ENCODE measurements at places on chromosomes 12 and 14.

- DNase-seq = no peak
These were observed 1087.4 kb upstream of the FLRT2 start for GRCh38 chr14:84442521-84442920.

- no peak for DNase-seq
These were observed 38.6 kb downstream of the NOC4L start for GRCh38 chr12:132182711-132183365.

GRCh38 chr12:108129017-108129812, at the start of gene WSCD2:
TSS of gene WSCD2 (plus strand) at chr12:108129288. CDS start at chr12:108195833, 66,545 bp downstream.
- DNase-seq = no peak

DNA sequence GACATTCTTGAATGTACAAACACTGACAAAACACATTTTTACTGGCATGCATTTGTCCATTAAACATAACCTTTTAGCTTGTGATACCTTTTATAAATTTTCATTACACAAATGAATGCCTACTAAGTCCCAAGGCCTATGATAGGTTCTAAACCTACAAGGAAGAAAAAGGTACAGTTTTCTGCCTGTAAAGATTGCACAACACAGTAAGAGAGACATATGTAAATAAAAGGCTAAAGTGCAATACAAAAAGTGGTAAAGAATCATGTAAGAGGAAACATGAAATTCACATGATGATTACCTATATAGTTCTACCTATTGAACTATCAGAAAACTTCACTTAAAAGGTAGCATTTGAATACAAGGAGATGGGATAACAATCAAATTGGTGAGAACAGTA, 14.6 kb upstream of the ARID4A start:
- no peak for DNase-seq

DNA sequence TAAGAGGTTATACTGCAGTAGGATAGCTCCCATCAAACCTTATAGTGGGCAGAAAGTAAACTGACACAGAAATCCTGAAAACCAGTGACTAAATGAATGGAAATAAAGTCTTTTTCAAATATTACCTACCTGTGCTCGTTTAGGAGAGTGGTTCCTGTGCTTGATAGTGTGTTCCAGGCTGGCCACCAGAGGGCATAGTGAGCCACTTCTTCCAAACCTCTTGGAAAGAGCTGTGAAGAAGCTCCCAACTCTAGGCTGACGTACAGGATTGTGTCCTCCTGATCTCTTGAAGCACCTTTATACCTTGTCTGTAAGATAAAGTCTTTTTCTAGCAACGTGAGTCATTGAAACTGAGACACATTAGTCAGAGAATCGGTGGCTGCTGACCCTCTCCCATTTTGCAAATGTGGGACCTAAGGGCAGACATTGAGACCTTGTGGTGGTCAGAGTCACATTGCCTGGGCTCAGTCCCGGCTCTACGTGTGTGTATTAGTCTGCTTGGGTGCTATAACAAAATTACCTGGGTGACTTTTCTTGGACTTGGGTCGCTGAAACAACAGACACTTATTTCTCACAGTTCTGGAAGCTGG, 17.6 kb downstream of the TDP1 start:
- peak; percentile 18 for DNase-seq

DNA sequence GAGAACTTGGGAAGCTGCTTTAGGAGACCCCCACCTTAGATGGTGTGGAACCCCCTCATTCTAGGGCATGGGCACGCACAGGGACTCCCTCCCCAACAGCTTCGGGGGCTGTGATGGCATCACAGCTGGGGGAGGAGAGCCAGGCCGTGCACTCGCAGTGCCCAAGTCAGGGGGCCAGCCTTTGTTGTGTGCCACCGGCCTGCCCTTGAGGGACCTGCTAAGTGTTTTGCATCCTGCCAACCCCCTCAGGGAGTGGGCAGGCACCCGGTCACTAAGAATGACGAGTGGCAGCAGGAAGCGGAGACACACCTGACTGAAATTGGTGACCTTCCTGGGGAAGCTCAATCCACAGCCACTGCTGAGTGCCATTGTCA, 334.9 kb upstream of the SFSWAP start:
- DNase-seq = no peak

GRCh38 chr12:131805421-131805820, 22.8 kb upstream of the MMP17 start:
- DNase-seq = no peak

- no peak for DNase-seq
These were observed 179.0 kb downstream of the SLC15A4 start for GRCh38 chr12:128644664-128645296.

DNA sequence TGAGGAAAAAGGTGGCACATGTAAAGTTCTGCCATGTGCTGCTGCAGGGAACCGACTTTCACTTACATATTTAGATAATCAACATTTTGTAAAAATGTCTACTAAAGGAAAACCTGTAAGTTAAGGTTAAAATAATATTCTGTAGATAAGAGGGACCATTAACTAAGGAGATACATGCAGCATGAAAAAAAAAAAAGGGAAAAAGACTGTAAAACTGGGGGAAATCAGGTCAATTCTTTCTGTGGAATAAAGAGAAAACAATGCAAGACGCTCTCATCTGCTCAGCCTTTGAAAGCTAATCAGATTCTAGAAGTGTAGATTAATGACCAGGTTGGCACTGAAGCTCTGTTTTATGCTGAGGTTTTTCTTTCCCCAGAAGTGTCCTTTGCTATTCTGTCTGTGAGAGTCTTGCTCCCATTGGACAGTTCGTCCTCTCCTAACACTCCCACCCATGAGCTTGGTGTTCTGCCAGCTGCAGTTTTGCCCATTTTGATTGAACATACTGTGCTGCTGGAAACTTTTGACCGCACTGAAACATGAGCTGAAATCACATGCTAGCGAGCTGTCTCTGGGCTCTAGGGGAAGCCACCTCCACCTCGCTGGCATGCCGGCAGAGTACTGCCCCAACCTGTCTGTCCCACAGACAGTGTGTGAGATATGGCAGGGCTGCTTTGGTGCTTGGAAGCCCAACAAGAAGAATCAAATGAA, 39.7 kb downstream of the PPTC7 start:
- no peak for DNase-seq

DNA sequence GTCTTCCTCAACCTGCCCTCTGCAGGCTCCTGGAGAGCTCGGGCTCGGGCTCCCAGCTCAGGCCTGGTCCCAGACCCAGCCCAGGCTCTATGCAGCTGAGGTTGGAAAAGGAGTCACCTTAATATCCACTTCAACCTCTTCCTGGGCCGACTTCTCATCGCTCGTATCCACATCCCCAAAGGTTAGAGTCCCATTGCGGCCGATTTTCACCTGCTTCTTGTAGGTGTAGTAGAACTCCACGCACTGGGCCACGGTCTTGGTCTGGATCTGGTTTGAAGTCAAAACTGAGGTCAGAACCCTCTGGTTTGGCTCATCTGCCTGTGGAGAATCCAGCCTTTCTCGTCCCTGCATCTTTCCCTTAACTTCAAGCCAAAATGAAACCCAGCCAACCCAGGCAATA, 8.4 kb upstream of the PNMA1 start:
- DNase-seq = no peak

DNA sequence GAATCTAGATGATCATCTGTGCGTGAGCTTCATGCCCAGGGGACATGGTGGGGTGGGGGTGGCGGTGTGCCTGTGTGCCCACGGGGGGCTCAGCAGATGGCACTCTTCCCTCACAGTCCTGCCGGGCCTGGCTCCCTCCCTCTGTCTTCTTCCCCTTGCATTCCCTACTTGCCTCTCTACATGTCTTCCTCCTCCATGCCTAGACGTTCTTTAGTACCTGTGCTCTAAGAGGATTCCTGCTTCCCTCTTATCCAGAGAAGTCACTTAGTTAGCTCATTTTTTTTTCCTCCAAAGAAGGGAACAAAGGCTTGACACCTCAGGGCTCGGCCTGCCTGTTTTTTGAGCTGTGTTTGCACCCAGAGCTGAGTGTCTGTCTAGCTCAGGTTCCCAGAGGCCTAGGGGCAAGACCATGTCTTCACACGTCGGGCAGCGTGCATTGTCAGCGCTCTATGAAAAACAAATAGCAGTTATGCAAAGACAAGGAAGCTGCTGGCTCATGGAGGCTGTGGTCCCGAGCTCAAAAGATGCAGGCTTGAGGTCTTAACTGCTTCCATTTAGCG, 48.8 kb downstream of the NINJ2 start:
- DNase-seq = no peak

- no peak for DNase-seq
These were observed 69.0 kb downstream of the WDR20 start for GRCh38 chr14:102208741-102209140.

- no peak for DNase-seq
These were observed 4.7 kb downstream of the LRP1-AS start for GRCh38 chr12:57142727-57143126.

- no peak for DNase-seq
These were observed 631 bp upstream of the PTGR2 start for GRCh38 chr14:73851000-73851399.

DNA sequence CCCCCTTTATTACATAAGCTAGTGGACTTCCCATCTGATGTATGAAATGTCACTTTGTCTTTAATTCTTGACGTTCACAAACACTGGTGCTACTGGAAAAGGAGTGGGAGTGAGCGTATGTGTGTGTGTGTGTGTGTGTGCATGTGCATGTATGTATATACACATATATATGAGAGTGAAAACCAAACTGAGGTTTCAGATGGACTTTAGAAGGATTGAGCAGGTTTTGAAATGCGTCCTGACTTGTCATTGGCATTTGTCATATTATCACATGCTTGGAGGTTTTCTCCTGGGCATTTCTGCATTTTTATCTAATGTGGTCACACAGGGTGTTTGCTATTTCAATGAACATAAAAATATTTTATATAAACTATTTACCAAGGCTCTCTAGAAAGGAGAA, 1085.9 kb downstream of the BCL11B start:
- DNase-seq = no peak

GRCh38 chr12:11746024-11746771, 96.7 kb downstream of the ETV6 start:
- no peak for DNase-seq

GRCh38 chr12:56202366-56202765, 13.1 kb upstream of the SMARCC2 start:
- DNase-seq = no peak

- no peak for DNase-seq
These were observed 6.8 kb downstream of the ZFHX2 start for GRCh38 chr14:23544511-23545447.

DNA sequence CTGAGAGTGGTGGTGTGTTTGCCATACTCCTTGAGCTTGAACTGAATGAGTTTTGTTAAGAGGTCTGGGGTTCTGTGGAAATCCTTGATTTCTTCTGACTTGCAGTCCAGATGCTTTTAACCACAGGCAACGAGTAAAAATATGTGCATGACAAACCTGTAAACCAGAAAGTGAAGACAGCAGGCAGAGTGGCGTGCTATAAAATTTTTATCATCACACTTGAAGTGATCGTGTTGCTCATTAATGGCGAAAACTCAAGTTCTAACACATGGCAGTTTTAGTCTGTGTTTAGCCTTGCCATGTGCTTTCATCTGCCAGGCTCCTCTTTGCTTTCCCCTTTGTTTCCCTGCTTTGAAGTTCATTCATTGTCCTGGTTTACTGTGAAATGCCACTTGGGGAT, 28.0 kb downstream of the TXNRD1 start:
- DNase-seq = no peak

GRCh38 chr14:53260928-53261327, 107.8 kb upstream of the DDHD1 start:
- no peak for DNase-seq

- DNase-seq = no peak
These were observed 86.3 kb downstream of the PLEKHG3 start for GRCh38 chr14:64790478-64790877.

- DNase-seq = no peak
These were observed 134.2 kb downstream of the KCNK10 start for GRCh38 chr14:88188745-88189416.

DNA sequence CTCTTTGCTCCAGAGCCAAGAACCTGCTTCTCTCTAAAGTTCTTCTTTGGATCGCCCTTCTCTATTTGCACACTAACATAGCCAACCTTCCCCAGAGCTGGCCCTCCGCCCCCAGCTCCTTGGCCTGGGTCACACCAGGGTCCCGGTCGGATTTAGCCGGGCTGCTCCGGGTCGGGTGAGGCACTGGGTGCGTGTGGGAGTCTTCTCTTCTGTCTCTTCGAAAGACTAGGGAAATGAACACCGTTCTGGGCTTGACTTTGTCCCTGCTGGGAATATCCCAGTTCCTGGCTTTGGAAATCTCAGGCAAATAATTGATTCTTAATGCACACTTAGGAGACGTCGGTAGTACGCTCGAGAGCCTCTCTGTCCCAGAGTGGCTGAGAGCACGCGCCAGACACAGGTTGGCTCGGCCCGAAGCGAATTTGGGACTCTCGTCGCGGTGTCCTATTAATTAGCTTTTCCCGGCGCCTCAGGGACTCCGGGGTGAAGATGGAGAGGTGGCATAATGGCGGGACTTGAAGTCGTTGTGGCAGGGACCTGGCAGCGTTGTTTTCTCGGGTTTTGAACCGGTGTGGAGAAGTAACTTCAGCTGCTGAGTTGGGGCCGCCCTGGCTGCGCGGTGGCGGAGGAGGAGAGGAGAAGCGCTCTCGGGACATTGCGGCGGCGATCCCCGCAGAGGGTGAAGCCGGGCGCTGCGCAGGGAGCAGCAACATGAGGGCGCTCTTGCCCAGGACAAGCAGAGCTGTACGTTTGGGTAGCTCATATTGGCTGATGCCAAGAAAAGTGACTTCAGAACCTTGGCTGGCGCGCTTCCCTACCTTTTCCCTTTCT, 7.5 kb downstream of the FOXG1 start:
- DNase-seq = no peak

GRCh38 chr12:85057370-85057963, 21.3 kb downstream of the LRRIQ1 start:
- peak; percentile 45 for DNase-seq

- DNase-seq = no peak
These were observed 690.7 kb upstream of the TBX3 start for GRCh38 chr12:115374480-115375185.

GRCh38 chr14:43647302-43647701, 859.8 kb downstream of the FSCB start:
- no peak for DNase-seq

- DNase-seq = no peak
These were observed 2.2 kb upstream of the PXN start for GRCh38 chr12:120267736-120268135.

DNA sequence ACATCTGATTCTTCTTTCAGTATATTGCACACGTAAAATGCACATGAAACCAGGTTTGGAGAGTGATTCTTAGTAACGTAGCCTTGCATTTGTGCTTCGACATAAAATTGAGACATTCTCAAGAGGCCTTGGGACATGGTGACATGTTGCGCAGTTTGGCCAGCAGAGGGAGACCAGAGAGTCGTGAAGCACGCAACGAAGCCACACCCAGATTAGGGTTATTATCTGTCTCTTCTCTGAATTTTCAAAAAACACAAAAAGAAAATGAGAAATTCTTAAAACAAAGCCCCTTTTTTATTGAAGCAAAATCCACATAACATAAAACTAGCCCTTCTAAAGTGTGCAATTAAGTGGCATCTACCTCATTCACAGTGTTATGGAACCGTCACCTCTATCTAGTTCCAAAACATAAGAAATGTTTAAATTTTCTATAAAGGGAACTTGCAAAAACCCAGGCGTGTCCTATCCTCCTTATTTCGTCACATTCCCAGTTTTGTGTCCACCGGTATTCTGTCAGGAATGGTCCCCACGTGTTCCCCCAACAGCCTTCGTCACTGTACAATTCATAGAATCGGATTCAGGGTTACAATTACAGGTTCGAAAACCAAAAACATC, 108.8 kb upstream of the ATF7IP start:
- no peak for DNase-seq

- DNase-seq = no peak
These were observed at the start of the genes AMIGO2 and PCED1B for GRCh38 chr12:47079468-47079980. TSS of gene AMIGO2 (minus strand) at chr12:47079959. CDS start at chr12:47079002, 957 bp downstream. TSS of gene PCED1B (plus strand) at chr12:47079621. CDS start at chr12:47235064, 155,443 bp downstream.

- DNase-seq = no peak
These were observed 390.5 kb upstream of the CLEC14A start for GRCh38 chr14:38646391-38646790.

All from SK-N-MC (cell line).